ENCODE measurements at places on chromosomes 5 and 9. TPM values are rescaled to one million over a fixed set of nuclear protein-coding genes. Genes with fewer than 3 reads are reported as not detected.

Gene KIF4B
- total RNA-seq, result 0.08 TPM

Gene NUTM2F
- total RNA-seq, result not detected

Gene CER1
- not detected for total RNA-seq

Gene C5orf63
- total RNA-seq, result 3.9 TPM

Gene TAS2R1
- total RNA-seq, result not detected

Gene TMEM252
- total RNA-seq, result not detected

Gene NTRK2
- total RNA-seq, result not detected

Gene PCDHGB2
- 3.0 TPM for total RNA-seq

Gene SLC34A1
- not detected for total RNA-seq
